Activated T-cell treated with anti-CD3 and anti-CD28 coated beads for 4 hours (primary cell): ENCODE measurements at places on chromosomes 1 and 21.

DNA sequence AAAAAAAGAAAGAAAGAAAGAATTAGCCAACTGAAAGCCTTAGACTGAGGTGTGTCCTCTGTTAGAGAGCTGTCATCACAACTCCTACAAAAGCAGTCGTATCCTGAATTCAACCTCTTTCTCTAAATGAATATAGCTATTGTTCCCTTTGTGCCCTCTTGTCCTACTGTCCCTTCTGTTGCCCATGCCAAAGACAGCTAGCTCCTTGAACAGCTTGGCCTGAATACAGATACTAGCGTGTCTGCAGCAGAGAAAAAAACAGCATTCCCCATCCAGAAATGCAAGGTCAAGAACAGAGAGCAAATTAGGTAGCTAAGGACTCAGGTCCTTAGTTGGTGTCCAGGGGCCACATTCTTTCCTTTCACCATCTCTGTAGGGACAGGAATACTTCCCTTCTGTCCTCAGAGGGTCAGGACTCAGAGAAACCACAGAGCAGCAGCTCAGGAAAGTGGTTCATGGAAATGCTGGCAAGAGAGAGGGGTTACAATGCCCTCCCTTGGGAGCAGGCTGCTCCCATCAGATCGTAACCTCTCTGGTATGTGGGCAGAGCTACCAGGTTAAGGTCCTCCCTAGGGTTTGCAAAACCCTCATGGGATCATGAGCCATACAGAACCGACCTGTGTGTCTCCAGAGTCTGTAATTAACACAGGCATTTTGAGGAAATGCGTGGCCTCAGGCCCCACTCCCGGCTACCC, 1.8 kb upstream of the ZBTB48 start:
- no peak for DNase-seq

DNA sequence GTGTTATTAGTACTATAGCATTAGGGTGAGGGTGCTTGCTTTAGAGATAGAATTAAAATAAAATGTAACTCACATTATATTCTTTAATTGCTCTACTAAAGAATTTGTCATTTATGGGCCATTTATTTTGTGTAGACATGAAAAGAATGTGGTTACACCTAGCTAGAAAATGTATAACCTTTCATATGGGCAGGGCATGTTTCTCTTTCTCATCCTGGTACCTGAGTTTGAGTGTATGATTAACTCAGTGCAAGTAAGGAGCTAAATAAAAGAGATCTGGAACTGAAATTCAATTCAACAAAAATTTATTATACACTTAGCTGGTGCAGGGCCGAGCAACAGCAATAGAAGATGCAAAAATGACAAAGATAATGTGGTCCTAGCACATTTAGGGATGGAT, 47.4 kb downstream of the MAP3K7CL start:
- DNase-seq: no peak

DNA sequence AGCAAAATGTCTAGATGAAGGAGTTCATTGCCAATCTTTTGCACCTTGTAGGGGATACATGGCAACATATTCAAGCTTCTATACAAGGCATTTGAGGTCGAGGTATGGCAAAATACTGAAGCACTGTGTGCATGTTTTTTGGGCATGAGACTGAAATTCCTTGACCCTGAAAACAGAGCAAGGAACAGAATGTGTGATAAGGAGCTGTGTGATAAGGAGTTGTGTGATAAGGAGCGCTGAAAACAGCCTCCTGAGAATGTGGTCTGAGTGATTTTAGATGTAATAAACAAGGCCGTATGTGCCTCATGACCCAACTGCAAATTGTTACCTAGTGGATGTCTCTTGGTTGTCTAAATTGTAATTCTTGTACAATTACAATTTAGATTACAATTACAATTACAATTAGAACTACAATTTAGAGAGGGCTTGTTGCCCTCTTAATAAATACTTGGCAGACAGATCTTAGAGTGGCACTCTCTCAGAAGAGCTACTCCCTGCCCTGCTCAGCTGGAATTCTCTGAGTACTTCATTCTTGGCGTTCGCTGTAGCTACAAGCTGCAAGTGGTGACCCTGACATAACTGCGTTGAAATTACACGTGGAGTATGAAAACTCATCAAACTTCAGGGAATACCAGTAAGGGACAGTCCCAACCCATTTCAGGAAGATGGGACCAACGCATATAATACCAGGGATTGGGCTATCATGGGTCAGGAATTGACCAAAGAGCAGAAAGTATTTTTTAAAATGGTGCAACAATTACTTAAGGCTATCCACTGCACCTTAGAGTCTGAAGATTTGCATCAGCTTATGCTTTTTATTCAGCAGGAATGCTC, 20.0 kb upstream of the ITLN1 start:
- no peak for DNase-seq

DNA sequence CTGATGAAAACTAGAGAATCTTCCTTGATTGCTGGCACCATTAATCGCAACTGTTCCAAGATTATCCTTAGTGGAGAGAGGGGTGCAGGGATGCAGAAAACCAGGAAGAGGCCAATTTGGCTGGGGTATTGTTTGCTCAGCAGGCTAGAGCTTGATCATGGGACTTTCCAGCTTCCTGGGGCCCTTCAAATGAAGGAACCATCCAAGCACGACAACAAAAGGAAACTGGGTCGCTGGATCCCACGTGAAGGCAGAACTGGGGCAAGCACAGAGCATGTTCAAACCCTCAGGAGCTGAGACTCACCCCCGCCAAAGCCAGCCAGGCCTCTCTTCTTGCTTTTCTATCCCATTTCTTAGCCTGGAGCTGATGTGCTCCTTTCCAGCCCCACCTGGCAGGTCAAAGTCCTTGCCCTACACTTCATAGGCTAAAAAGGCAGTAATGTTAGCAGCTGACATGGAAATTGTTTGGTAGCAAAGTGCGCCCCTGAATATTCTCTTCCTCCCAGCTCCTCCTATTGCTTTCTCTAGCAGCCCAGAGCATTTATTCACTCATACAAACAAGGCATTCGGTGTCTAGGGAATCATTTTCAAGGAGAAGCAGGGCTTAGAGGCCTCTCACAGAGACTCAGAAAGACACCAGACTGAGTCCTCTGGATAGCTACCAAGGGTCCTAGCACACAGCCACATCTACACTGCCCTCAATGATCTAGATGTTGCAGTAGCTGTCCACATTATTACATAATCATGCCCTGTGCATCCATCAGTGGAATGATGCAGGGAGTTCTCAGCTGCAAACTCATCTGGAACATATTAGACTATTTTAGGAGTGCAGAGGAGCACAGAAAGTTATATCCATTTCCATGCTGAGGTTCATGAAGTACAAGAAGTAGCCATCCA, 11.5 kb downstream of the KCNA2 start:
- DNase-seq: no peak

DNA sequence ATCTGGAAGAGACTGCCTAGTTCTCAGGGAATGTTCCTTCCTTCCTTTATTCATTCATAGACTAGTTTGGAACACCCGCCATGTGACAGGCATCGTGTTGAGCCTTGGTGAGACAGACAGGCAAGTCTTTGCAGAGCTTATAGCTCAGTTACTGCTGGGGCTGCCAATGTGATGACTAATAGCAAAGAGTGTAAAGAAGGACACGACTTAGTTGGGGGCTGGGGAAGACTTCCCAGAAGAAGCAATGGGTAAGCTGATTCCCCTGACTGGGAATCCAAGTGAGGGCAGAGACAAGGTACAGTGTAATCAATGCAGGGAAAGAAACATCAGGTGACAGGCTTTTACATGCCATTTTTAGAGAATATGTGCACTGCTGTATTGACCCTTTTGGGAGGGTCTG, 51.2 kb downstream of the TENT5C start:
- DNase-seq: no peak

- no peak for DNase-seq
Observed at GRCh38 chr1:245645894-245646293, 491.1 kb downstream of the KIF26B start.
